Cerebellum (tissue), 4 donors: ENCODE measurements at places on chromosomes 4 and X. TPM values are rescaled to one million over a fixed set of nuclear protein-coding genes. Genes with fewer than 3 reads are reported as not detected.

GRCh38 chr4:23360718-23361117 lies 529.1 kb downstream of the PPARGC1A start:
- DNase-seq: no peak

GRCh38 chr4:12791536-12791935 lies 692.6 kb downstream of the RAB28 start:
- DNase-seq: no peak

GRCh38 chrX:32572644-32573043 lies 638.7 kb downstream of the DMD start:
- DNase-seq: no peak

- DNase-seq: no peak
Observed at GRCh38 chrX:17674601-17675000, 62.7 kb upstream of the SCML1 start.

GRCh38 chr4:39792128-39792527 lies 94.2 kb downstream of the UBE2K start:
- DNase-seq: no peak

GRCh38 chr4:173585876-173586572 lies 56.0 kb upstream of the HAND2 start:
- DNase-seq: no peak

GRCh38 chrX:150018931-150019361 lies 80.7 kb upstream of the EOLA2 start:
- no peak for DNase-seq

- DNase-seq: no peak
Observed at GRCh38 chr4:82525307-82525911, 36.4 kb downstream of the TMEM150C start.

- no peak for DNase-seq
Observed at GRCh38 chr4:148061141-148061481, 329.2 kb downstream of the ARHGAP10 start.

DNA sequence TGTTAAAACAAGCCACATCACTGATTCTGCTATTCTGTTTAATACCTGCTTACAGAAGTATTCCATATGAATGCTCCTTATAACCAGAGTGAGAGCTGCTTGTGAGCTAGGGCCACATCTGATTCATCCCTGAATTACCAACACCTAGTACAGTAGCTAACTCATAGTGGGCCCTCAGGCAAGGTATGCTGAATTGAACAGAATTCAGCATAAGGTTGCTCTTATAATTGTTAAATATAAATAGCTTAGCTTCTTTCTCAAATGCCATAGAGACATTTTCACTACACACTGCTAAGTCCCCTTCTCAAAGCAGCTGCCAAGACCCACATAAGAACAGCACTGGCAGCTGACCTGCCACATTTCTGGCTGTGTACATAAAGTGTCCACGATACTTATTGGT lies 27.0 kb upstream of the MCF2 start:
- no peak for DNase-seq

DNA sequence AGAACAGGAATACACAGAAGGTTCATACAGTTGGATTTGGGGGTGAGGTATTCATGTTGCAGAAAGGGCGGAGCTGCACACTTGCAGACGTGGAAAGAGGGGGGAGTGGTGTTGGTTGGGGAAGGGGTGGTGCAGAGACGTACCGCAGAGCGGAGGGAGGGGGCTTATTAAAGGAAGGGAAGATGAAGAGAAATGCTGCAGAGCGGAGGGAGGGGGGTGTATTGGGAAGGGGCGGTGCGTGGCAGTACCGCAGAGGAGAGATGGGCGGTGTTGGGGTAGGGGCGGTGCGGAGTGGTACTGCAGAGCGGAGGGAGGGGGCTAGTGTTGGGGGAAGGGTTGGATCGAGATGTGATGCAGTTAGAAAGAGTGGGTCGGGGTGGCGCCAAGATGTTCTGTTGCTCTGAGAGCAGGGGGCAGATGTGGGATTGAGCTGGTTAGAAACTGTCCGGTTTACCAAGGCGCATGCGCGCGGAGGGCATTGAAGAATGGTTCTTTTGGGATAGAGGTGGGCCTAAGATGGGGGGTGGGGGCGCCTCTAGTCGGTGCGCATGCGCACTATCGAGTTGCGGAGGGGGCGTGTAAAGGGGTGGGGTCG lies 900 bp downstream of the TRO start:
- DNase-seq: peak; percentile 56

DNA sequence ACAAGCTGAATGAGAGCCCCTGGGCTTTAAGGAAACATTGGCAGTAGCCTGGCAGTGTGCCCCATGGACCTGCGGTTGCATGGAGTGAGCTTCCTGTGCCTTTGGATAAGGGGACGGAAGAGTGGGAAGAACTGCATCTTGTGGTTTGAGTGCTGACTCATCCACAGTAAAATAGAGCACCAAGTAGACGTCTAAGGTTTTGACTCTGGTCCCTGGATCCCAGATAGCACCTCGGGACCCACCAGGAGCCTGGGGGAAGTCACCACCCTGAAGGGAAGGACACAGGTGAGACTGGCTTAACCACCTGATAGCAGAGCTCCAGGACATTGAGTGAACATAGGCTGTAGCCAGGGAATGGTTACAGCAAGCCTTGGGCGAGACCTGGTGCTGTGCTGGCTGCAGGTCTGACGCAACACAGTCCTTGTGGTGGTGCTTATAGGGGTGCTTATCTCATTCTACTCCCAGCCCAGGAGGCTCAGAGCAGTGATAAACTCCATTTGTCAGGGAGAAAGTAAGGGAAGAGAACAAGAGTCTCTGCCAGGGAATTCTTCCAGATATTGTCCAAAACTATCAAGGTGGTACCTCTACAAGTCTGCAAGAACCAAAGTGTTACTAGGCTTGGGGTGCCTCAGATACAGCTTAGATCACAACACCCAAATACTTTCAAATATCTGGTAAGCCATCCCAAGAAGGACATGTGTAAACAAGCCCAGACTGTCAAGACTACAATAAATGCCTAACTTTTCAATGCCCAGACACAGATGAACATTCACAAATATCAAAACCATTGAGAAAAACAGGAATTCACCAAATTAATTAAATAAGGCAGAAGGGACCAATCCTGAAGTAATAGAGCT lies 123.6 kb upstream of the TET2 start:
- no peak for DNase-seq

Gene ZNF732
- total RNA-seq: 2.4 TPM

Gene ELF4
- total RNA-seq: 0.54 TPM
